Activated T-cell treated with anti-CD3 and anti-CD28 coated beads for 1 hour (primary cell): ENCODE measurements at places on chromosomes 2 and 18.
A peak's percentile ranks its signal among the peaks of the same experiment; 100 is the strongest.

GRCh38 chr2:37544591-37545031 is 126.8 kb downstream of the CDC42EP3 start:
- DNase-seq: no peak

GRCh38 chr2:7281231-7282201 is 364.3 kb downstream of the RNF144A start:
- no peak for DNase-seq

- no peak for DNase-seq
Observed at GRCh38 chr2:105584435-105585010, 160.2 kb upstream of the NCK2 start.

DNA sequence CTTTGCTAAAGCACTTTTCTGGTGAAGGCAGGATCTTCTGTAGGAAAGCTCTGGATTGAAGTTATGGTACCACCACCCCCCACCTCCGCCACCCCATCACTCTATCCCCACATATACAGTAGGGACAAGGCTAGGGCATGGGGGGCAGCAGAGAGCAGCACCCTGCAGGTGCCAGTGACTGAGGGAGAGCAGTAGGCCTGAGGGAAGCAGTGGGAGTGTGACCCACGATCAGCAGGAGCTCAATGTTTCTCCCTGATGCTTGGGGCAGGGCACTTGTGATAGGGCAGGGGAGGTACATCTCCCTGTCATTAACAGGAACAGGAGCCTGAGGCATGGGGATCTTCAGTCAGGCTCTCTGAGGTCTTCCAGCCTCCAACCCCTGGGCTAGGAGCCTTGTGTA is 121.6 kb downstream of the ZFP36L2 start:
- no peak for DNase-seq

DNA sequence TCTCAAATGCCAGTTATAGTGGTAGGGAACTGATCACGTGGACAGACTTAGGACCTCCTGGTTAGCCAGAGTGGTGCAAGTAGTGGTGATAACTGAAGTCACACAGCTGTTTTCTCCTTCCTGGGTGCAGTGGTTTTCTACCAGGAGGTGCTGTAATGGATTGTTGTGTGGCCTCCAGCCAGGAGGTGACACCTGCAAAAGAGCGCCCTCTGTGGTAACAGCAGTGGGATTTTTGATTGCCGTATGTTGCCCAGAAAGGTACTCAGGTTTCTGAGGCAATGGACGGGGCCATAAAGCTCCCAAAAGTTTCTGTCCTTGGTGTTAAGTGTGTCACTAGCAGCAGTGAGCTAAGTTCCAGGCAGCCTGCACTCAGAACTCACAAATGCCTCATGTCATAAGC is 1358.1 kb upstream of the DDX18 start:
- DNase-seq: no peak

DNA sequence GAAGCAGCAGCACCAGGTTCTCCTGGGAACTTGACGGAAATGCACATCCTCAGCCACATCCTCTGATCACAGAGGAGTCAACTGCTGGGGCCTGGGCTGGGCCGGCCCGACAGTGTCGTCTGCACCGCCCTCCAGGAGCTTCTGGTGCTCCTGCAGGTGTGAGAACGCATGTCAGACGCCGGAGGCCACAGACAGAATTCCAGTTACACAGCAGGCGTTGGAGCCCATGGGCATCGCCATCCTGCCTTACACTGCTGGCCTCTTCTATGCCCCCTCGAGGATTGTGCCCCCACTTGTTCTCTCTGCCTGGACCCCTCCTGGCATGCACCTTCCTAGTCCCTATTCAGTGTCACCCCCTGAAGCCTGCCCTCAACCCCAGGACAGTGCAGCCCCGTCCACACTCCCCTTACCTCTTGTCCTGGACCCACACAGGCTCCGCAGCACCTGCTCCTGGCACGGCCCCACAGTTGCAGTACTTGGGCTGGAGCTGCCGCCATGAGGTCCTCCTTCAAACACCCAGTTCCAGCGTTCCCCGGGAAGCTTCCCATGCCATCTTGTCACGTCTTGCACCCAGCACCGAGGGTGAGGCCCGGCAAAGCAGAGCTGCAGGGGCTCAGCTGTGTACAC is 37.5 kb downstream of the ADI1 start:
- DNase-seq: no peak

DNA sequence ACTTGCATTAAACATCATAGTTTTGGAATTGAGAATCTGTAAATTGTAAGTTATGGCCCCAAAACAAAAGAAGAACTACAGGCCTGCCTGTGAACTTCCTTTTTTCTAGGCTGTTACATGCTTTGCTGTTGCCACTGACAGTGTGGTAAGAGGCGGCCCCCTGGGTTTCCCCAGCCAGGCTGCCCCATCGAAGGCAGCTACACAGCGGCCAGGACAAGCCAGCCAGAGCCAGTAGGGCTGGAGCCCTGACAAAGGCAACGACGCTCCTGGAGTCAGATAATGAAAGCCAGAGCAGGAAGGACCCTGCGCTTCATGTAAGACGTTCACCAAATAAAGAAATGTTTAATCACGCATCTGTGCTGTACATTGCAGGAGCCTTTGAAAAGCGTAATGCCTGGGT is 55.0 kb downstream of the ANKRD44 start:
- DNase-seq: peak; percentile 48

GRCh38 chr2:54531558-54531957 is 75.4 kb downstream of the SPTBN1 start:
- no peak for DNase-seq

DNA sequence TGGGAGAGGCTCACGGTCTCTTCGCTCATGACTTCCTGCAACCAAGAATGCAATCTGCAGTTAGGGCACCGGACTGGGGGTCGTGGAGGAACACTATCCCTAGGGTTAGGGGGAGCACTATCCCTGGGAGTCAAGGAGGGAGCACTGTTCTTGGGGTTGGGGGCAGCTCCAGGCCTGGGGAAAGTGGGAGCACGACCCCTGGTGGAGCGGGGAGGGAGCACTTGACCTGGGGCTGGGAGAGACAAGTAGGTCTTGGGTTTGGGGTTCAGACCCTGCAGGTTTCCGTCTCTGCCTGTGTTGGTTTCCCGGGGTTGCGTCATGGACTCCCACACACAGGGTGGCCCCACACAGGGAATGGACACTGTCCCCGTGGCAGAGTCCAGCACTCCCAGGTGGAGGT is 133.6 kb downstream of the TPO start:
- no peak for DNase-seq

DNA sequence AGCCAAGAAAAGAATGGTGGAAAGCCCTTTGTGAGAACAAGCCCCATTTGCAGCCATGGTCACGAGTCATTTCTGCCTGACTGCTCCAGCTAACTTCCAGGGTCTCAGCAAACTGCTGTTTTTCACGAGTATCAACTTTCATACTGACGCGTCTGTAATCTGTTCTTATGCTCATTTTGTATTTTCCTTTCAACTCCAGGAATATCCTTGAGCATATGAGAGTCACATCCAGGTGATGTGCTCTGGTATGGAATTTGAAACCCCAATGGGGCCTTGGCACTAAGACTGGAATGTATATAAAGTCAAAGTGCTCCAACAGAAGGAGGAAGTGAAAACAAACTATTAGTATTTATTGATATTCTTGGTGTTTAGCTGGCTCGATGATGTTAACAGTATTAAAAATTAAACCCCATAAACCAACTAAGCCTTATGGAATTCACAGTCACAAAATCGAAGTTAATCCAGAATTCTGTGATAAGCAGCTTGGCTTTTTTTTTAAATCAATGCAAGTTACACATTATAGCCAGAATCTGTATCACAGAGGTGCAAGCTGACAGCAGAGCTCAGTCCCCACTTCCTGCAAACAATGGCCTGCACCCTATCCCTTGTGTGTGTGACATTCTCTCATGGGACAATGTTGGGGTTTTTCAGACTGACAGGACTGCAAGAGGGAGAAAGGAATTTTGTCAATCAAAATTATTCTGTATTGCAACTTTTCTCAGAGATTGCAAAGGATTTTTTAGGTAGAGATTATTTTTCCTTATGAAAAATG is 26.1 kb downstream of the SLC14A1 start:
- DNase-seq: no peak

DNA sequence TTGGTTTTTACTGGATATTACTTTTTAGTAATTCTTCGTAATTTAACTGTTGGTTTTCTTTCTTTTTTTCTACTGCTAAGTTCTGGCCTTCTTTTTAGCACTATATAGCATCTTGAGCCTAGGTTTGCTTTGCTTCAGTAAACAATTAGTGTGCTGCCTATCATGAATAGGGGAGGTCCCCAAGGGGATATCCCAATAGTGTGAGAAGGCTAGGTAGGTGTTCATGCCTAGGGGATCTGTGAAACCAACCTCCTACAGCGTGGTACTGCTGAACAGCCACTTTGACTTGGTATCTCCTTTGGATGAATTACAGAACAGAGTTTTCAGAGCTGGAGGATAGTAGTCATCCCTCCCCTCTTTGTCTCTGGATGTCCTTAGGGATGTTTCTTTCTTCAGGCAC is 310.2 kb upstream of the HNMT start:
- no peak for DNase-seq

DNA sequence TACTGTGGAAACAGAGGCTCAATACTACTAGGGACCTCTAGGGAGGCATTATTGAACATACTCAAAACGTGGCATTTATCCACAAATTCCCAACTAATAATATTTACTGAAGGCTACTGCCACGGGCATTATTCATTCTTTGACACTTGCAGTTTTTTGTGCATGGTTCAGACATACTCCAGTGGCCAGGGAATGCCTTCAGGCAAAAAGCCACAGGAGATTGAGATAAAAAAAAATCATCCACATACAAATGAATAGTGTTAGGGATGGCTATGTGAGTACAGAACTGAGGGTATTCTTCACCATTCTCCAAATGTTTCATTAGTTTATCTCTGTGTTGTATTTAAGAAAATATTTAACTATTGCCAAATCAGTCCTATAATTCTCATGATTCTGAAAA is 974.9 kb upstream of the PIK3C3 start:
- DNase-seq: no peak

DNA sequence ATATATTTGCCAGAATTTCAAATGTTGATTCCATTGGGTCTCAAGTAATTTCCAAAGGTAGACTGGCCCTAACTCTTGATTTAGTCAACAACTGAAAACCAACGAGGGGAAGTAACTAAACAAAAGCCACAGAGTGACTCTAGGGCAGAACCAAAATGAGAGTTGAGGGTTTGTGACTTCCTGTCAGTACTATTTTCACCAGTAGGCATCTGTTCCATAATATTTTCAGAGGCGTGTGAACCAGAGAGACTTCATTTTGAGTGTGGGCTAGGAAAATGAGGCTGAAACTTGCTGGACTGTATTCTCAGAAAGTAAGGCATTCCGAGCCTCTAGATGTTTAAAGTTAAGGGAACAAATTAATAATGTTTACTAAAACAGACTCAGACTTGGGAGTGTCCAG is 70.6 kb downstream of the GDF7 start:
- DNase-seq: no peak

GRCh38 chr18:75809151-75809925 is 381.8 kb upstream of the SMIM21 start:
- DNase-seq: no peak
